Stimulated activated CD4-positive, alpha-beta T cell treated with anti-CD3 and anti-CD28 coated beads, Interleukin-1b, Interleukin-23, amount 100 ng/mL, for 1 hour (primary cell): ENCODE measurements at places on chromosomes 3 and 15.

DNA sequence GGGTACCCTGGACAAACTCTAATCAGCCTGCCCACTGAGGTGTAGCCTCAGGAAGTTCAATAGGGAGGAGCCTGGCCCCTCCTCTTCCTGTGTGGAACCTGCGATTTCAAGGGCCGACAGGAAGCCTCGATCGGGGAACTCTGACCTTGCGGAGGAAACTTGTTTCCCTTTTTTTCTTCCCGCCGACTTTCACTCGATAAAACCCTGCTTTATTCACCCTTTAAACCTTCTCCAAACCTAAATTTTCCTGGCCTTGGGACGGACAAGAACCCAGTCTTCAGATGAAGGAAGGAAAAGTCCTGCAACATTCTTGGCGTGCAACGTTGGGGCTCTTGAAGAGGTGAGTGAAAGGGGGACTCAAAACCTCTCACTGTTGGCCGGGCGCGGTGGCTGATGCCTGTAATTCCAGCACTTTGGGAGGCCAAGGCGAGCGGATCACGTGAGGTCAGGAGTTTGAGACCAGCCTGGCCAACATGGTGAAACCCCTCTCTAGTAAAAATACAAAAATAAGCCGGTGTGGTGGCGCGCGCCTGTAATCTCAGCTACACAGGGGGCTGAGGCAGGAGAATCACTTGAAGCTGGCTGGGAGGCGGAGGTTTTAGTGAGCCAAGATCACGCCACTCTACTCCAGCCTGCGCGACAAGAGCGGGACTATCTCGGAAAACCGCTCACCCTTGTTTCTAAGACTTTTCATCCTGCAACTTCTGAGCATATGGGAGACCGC, 208.2 kb downstream of the ZNF385D start:
- DNase-seq: no peak

DNA sequence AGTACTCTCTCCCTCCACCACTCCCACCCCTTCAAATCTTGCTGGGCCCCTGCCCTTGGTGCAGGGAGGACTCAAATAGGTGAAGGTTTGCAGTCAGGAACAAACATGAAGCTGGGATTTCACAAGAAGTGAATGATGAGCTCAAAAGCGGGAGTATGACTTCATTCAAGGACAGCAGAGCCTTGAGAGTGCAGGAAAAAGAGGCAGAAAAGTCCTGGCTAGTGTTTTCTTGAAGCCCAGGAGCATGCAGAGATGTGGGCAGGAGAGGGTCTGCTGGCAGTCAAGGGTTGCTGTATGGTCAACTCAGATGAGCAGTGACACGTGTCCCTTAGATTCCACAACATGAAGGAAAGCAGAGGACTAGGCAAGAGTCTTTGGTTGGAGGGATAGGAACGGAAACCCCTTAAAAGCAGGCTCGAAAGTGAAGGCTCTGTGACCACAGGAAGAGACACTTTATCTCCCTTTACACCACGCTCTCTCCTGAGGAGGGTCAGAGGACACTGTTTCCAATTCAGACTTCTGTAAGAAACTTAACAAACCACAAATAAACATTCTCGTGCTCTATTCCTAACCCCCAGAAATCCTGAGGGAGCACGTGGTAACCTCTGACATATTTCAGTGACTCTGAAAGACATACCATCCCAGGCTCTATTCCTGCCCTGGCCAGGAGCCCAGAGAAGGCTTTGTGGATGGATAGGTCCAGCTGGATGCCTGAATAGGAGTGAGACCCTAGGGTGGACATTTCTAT, 168.0 kb upstream of the NDN start:
- DNase-seq: no peak

GRCh38 chr15:100981086-100981485, 61.9 kb downstream of the LRRK1 start:
- no peak for DNase-seq

GRCh38 chr3:51675201-51675611, 4.2 kb downstream of the TEX264 start:
- DNase-seq: no peak

- DNase-seq: no peak
Observed at GRCh38 chr3:30578479-30578878, 27.9 kb upstream of the TGFBR2 start.

GRCh38 chr15:52523647-52524046, 5.0 kb downstream of the MYO5A start:
- DNase-seq: no peak

GRCh38 chr3:127193341-127193740, 410 bp downstream of the PRR23E start:
- no peak for DNase-seq

DNA sequence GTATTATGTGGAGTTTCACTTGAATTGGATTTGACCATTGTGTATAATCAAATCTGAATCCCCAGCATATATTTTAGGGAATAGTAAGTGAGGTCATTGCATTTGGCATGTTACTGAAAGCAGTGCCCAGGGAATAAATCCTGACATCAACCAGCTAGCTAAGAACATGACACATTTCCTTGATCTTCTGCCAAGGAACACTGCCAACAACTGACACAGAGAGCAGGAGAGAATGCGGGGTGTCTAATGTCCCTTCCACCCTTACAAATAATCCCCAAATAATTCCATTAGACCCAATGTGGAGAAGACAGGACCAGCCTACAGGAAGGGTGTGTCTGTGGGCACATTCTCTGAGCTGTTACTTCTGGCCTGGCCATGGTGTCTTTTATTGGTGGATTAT, 30.6 kb upstream of the UBE3A start:
- DNase-seq: no peak

DNA sequence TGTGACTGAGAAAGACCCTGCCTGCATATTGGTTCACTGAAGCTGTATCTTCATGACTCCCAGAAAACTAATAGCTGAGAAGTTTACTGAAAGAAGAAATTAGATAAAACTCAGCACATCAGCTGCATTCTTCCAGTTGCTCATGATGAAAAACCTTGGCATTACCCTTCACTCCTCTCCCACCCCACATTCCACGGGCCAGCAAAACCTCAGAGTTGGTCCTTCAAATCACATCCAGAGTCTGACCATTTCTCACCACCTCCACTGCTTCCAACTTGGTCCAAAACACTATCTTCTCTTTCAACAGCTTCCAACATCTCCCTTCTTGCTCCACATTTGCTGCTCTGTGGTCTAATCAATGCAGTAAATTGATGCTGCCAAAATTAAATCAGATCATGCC, 97.1 kb downstream of the CD47 start:
- no peak for DNase-seq

DNA sequence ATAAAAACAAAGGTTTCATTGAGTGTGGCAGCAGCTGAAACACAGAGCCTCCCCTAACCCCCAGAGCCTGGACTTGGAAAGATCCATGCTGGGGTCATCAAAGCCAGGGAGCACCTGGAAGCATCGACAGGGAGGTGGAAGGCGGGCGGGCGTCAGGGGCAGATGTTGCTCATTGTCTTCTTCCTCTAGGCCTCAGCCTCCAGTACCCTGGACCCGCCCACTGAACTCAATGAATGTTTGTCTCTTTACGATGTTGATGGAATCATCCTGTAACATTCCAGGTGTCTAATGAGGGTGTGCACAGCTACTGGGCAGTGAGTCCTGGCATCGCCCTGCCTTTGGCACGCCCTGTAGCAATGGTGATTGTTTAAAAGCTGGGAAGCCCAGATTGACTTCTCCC, 9.8 kb downstream of the GP5 start:
- DNase-seq: no peak

DNA sequence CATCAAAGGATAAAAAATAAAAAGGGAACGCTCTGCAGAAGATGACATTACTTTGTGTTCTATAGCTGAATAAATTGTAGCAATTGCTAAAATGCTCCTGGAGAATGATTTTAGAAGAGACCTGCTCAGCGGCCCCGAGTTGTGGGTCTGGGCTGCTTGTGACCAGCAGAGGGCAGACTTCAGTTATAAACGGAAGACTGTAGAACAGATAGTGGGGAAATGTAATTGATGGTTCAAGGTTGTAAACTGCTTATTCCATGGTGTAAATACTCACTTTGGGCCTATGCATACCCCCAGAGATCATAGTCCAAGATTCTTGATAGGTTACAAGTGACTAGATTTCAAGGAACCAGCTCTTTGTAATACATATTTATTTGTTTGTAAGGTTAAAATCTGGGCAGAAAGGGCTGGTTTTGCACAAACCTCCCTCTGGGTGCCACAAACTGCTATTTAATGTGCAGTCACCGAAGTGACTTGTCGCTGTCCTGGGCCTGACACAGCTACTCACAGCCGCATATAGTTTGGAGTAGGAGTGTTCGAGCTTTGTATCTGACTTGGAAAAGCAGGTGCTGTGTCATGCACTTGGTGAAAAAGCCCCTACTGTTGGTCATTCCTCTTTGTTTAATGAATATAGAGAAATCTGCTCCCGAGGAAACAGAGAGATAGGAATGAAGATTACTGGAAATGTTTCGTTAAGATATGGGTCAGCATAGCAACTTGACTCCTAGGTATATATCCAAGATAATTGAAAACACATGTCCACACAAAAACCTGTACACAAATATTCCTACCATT, 34.7 kb upstream of the NDUFB4 start:
- peak; percentile 44 for DNase-seq

- no peak for DNase-seq
Observed at GRCh38 chr3:141950572-141951493, 74.4 kb downstream of the ATP1B3 start.

DNA sequence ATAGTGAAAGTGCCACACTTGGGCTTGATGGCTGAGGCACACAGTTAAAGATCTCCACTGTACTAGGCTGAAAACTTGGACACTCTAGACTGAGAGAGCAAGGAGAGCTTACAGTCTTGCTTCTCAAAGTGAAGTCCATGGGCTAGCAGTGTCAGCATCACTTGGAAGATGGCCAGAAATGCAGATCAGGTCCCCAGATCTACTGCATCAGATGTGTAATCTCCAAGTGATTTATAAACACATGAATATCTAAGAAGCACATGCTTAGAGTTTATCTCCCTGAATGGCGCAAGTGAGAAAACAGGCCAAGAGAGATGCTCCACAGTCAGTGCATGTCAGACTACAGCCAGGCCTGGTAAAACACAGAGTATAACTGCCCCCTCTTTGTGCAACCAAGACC, 308.6 kb downstream of the CLSTN2 start:
- no peak for DNase-seq

GRCh38 chr3:45603226-45603625, 8.7 kb downstream of the LIMD1 start:
- DNase-seq: no peak

- DNase-seq: no peak
Observed at GRCh38 chr3:183584246-183584913, 28.9 kb upstream of the KLHL6 start.

GRCh38 chr3:152195206-152195605, 73.5 kb upstream of the MBNL1 start:
- no peak for DNase-seq

DNA sequence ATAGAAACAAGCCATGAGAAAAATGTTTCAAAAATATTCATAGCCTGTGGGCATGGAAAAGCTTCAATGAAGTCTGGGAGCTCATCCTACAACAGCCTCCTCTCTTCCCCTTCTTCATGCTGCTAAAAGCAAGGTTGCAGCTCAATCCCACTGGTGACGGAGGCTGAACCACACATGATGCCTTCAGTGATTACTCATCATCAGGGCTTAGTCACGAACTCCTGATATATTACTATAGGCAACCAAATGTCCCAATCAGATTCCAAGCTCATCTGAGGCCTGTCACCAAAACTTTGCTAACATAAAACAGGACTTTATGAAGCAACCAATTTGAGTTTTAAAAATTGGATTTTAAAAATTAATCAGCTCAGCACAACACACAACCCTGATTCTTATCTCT, 24.0 kb upstream of the SLC24A5 start:
- no peak for DNase-seq

GRCh38 chr3:140011086-140011485, 76.1 kb downstream of the CLSTN2 start:
- DNase-seq: no peak

DNA sequence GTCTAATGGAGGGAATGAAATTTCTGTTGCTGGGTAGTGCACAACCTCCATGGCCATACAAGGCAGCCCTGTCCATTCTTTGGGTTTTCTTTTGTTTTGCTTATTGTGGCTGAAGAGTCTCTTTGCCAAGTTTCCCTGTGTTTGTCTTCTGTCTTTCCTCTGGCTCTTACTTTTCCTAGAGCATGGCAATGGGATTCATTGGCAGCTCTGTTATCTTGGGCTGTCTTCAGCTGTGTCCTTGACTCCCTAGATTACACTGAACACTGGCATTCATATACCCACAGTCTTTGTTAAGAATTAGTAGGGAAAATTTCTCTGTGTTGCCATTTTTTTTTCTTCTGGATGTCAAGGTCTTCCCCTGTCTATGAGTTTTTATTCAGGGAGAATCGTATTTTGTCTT, 16.1 kb upstream of the DCBLD2 start:
- no peak for DNase-seq

DNA sequence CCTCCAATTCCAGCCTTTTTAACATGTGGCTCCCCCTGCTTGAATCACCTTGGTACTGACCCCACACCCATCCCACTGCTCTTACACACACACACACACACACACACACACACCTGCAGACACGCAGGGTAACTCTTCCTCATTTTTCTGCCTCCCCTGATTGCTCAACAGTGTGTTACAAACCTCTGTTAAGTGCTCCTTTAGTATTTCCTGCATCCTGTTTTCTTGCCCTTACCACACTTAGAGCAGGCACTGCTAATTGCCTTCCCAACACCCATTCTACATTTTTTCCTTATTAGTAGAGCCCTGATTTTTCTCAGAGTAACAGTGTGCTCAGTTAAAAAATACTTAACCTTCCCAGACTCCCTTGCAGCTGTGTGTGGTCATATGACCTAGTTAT, 184.0 kb downstream of the EBLN2 start:
- no peak for DNase-seq

DNA sequence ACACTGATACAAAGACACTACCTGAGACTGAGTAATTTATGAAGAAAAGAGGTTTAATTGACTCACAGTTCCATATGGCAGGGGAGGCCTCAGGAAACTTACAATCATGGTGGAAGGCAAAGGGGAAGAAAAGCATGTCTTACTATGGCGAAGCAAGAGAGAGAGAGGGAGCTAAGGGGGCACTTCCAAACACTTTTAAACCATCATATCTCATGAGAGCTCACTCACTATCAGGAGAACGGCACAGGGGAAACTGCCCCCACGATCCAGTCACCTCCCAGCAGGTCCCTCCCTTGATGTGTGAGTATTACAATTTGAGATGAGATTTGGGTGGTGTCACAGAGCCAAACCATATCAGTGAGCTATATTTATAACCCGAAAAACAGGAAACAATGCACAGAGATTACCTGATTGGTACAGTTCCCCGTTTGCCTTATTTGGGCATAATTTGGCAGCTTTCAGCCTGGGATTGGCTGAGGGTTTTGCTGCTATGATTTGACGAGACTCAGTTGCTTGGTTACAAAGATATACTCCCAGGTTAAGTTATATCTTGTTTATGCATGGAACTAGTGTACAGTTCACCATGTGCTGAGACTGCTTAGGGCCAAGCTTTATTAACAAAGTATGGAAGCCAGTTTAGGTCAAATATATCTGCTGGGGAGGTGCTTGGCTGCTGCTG, 184.2 kb downstream of the NR2F2 start:
- DNase-seq: no peak
